ENCODE measurements at places on chromosomes 13 and 19. TPM values are rescaled to one million over a fixed set of nuclear protein-coding genes. Genes with fewer than 3 reads are reported as not detected.

GRCh38 chr13:97766749-97767148, 186.7 kb upstream of the IPO5 start:
- no peak for DNase-seq

GRCh38 chr13:105665284-105665683, 870.2 kb downstream of the EFNB2 start:
- no peak for DNase-seq

Gene SLAIN1
- 1.3 TPM for total RNA-seq

DNA sequence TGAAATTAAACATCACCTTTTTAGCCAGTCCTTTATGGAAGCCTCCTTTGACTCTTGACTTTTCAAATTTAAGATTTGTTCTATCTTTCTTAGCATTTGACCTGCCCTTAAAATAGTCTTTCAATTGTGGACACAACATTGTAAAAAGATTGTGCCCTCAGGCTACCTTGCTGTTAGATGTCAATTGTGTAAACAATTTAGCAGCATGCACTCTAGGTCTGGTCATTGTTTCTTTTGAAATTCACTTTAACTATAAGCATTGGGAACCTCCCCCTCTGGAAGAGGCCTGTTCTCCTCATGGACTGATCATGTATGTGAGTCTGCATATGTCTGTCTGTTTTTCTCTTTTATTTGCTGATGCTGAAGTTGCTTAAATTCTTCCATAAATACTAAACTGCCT, 31.5 kb upstream of the PABPC3 start:
- no peak for DNase-seq

DNA sequence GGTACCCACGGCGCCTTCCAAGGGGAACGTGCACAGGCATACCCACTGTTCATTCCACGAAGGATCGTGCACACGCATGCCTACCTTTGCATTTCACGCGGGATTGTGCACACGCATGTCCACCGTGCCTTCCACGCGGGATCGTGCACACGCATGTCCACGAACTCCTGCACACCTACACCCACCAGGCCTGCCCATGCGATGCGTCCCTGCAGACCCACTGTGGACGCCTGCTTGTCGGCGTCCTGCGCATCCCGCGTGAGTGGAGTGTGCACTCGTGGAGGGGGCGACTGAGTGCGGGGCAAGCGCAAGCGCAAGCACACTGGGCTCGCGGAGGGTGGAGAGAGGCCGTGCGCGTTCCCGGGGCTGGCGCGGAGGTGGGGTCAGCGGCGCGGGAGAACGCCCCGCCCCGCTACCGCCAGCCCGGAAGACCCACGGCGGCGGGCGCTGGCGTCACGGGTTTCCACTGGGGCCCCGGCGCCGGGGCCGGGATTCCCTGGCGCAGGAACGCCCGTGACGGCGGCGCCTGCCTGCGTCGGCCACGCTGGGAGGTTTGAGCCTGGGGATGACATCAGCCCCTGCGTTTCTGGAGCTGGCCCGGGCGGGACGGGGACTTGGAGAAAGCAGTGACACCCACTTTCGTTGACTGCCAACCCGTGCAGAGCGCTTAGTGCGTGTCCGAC, 18.7 kb downstream of the GADD45B start:
- DNase-seq, result peak; percentile 77

Gene IGFL2
- total RNA-seq, result not detected

DNA sequence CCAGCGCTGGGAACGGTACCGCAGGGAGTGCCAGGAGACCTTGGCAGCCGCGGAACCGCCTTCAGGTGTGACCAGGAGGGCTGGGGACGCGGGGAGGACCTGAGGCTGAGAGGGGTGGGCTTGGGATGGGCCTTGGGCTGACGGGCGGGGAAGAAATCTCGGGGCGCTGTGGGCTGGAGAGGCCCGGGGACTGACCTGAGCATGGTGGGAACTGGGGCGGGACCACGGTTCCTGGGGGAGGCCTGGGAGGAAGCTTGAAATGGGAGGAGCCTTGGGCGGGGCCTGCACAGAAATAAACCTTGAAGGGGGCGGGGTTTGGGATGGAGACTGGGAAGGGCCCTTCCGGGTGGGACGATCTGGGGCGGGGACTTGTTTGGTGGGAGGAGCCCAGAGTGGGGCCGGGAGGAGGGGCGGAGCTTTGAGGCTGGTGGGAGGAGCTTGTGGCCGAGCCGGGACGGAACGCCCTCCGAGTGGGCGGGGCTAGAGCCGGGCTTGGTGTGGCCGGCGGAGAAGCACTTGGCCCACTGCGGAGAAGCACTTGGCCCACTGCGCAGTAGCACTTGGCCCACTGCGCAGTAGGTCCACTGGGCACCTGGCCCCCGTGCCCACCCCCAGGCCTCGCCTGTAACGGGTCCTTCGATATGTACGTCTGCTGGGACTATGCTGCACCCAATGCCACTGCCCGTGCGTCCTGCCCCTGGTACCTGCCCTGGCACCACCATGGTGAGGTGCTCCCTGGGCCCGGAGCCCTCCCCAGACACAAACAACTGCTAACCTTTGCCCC, 2.8 kb downstream of the GIPR start:
- DNase-seq, result peak; percentile 72

DNA sequence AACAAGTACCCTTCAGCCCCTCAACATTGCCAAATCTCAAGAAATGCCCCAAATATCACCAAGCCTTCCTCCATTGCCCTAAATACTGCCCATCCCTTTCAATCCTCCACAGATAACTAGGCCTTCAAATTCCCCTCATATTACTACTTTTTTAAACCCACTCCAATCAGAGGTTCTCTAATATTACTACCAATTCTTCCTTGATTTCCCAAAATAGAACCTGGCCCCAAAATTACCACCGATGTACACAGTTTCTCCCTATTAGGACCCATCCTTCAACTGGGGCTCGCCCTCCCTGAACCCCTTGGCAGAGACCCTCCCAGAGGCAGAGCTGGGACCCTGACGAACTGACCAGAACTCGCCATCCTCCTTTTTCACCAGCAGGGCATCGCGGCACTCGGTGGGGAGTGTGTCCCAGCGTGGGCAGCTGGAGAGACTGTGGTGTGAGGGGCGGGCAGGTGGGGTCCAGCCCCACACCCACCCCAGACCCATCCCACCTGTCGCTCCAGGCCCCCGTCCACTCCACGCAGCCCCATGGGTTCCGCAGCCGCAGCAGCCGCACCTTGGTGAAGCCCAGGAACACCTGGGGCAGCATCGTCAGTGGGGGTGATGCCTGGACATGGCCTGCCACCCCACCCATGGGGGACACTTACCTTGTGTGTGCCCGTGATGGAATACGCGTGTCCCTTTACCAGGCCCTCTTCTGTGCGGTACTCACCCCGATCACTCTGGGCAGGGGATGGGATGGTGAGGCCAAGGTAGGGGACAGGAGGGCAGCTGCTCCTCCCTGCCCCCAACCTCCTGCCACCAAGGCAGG, 6.1 kb downstream of the CAPN12 start:
- DNase-seq, result no peak

- DNase-seq, result no peak
Observed at GRCh38 chr13:113660066-113660465, 2.1 kb upstream of the ATP4B start.

- peak; percentile 3 for DNase-seq
Observed at GRCh38 chr19:21698215-21698614, 69.2 kb downstream of the ZNF100 start.

- no peak for DNase-seq
Observed at GRCh38 chr13:104522235-104523072, 1456.2 kb upstream of the SLC10A2 start.

DNA sequence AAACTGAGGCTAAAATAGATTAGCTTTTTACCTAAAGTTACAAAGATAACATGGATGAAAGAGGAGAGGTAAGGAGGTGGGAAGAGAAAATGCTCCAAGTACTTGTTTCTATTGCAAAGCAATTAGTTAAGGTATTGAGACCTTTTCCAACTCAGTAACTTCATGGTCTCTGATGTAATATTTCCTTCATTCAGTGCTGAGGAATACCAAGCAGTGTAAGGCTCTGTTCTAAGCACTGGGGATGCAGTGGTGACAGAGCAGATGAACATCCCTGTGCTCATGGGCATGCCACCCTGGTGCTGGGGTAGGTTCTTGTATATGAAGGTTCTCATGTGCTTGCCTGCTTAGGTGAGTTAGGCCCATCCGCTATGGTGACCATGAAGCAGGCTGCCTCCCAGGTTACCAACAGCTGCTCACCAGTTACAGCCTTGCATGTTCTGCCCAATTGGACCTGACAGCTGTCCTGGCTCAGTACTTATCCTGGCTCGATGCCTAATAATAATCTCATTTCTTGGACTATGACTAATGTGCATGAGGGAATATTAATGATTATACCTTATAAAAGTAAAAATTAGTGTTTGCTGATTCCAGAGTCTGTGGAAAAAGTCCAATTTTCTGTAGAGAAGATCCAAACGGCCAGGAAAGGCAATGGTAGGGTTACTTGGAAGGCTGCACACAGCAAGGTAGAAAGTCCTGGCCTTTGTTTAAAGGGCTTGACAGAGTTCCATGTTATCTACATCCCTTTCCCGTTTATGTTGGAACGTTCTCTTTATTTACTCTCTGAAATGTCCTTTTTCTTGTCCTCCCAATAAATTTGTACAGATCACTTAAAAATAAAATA, 48.3 kb downstream of the LATS2 start:
- peak; percentile 49 for DNase-seq

Gene ATP4A
- total RNA-seq, result not detected

Gene REEP6
- 1.3 TPM for total RNA-seq

DNA sequence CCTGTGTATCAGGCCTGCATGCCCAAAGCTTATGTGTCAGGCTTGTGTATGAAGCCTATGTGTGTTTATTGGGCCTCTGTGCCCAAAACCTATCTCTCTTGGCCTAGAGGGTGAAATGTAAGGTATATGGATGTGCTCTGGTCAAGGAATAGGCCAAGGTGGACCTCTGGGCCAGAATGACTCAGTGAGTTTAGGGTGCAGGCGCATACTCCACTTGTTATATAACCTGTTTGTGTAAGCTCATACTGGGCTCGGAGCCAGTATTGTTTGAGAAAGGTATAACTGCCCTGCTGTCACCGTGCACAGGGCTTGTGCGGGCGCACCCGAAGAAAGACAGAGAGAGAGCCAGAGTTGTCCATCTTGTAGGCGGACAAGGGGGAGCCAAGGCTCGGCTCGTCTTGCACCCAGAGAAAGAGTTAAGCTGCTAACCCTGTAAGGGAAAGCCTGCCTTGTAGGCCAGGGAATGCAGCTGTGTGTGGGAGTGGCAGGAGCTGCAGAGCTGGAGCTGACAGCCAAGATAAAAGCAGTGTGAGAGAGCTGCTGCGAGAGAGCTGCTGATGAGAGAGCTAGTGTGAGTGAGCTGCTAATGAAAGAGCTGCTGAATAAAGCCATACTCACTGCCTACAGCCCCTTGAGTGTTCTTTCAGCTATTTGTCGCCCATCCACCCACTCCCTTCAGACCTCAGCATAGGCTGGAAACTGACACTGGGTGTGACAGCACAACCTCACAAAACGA, 43.4 kb upstream of the N4BP2L1 start:
- DNase-seq, result peak; percentile 53

DNA sequence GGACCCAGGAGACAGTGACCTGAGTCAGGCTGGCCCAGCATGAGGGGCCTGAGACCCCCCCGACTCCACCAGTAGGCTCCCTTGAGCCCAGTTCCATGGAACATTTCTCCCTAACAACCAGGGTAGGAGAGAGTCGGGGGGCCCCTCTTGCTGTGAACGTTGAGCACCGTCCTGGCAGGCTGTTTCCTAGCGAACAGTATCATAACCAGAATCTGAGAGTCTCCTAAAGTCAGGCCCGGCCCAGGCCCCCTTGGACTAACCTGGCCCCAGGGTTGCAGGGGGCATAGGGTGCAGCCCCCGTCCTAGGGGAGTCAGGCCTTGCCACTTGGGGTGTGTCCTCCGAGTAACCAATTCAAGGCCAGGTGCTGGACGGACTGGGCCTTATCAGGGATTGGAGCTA, 13.7 kb downstream of the TMEM150B start:
- no peak for DNase-seq

GRCh38 chr13:90740099-90740498, 607.4 kb upstream of the MIR17HG start:
- no peak for DNase-seq

DNA sequence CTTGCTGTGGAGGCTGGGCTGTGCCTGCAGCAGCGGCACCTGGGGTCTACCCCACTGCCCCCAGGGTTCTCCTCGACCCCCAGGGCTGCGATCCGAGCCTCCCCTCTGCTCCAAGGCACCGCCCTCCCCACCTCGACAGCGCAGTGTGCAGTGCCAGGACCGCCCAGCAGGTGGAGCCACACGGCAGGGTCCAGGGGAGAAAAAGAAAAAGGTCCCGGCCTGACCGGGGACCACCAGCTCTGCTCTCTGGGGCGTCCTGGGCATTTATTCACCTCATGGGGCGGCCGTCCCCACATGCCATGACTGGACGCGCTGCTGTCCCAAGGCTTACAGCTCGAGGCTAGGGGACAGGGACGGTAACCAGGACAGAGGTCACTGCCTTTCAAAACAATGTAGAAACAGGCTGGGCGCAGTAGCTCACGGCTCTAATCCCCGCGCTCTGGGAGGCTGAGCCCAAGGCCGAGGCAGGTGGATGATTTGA, 10.6 kb downstream of the REXO1 start:
- no peak for DNase-seq

DNA sequence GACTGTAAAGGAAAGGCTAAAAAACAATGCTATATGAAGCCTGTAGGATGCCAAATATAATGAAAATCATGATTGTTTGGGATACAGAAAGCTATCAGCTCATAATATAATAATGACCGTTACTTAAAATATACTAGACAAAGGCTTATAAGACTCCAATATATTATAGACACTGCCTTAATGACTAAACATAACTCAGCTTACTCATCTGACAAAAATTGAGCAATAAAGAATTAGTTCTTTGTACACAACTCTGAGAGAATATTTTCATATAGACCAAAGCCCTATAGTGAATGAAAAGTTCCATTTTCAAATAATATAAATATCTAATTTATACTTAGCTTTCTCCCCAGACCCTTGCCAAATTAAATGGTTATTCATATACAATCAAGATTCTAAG, 283.3 kb downstream of the DIAPH3 start:
- DNase-seq, result peak; percentile 25

GRCh38 chr19:14149509-14149994, 13.2 kb upstream of the ASF1B start:
- DNase-seq, result peak; percentile 12

GRCh38 chr19:45472563-45473366, 5.0 kb downstream of the FOSB start:
- DNase-seq, result no peak

Gene KCNK6
- 3.0 TPM for total RNA-seq

Gene CEACAM16
- total RNA-seq, result not detected

GRCh38 chr19:50198431-50199258, 4.8 kb upstream of the MYH14 start:
- DNase-seq, result no peak

DNA sequence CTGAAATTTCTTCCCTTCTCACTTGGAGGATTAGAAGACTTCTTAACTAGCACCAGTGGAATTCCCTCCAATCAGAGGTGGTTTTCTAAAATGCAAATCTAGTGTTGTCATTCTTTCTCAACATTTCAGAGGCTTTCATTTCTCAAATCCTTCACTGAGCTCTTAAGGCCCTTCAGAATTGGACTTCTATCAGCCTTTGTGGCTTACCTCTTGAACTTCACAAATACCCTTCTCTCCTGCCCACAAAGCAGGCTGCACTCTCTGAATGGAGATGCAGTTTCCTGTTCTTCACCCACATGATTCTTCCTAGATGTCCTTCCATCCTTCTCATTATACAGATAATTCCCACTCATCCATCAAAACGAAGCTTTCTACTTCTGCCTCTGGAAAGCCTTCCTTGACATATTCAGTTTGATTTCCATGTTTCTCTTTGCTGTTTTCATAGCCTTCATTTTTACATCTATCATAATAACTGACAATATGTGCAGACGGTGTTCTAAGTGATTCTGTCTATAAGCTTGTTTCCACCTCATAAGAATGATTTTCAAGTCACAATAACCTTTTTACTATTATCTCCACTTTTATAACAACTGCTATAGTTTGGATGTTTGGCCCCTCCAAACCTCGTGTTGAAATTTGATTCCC, 123.1 kb upstream of the GPR12 start:
- no peak for DNase-seq

Measured in fibroblast of lung (primary cell).